ENCODE measurements at places on chromosomes 5 and 9. TPM values are rescaled to one million over a fixed set of nuclear protein-coding genes. Genes with fewer than 3 reads are reported as not detected.

The PTGDS gene
- polyA plus RNA-seq, result 25.4 TPM

The MYORG gene
- 9.9 TPM for polyA plus RNA-seq

The ZNF883 gene
- polyA plus RNA-seq, result 12.1 TPM

The IRF1 gene
- polyA plus RNA-seq, result 18.2 TPM

The NR2F1-AS1 gene
- 50.0 TPM for polyA plus RNA-seq

The ANKDD1B gene
- polyA plus RNA-seq, result 4.7 TPM

The DOCK2 gene
- 2.6 TPM for polyA plus RNA-seq

The SPINK7 gene
- polyA plus RNA-seq, result 0.12 TPM

The PTGR1 gene
- polyA plus RNA-seq, result 309 TPM

The PAXX gene
- 22.3 TPM for polyA plus RNA-seq

GRCh38 chr5:149807176-149807575 lies 77.1 kb downstream of the PPARGC1B start:
- no peak for DNase-seq

GRCh38 chr5:160272264-160272663 lies 40.1 kb downstream of the CCNJL start:
- no peak for DNase-seq

GRCh38 chr5:103218164-103218563 lies 40.4 kb upstream of the MACIR start:
- no peak for DNase-seq

GRCh38 chr9:108049671-108050494 lies 560.3 kb upstream of the KLF4 start:
- DNase-seq, result no peak

GRCh38 chr9:120885958-120886357 lies 9.0 kb upstream of the PHF19 start:
- no peak for DNase-seq

- no peak for DNase-seq
Measured at GRCh38 chr9:113541019-113541900, 77.7 kb downstream of the RGS3 start.

All from right renal cortex interstitium (tissue), 3 donors.